ENCODE measurements at places on chromosomes 16 and 17.
A peak's percentile ranks its signal among the peaks of the same experiment; 100 is the strongest.

- DNase-seq, result no peak
Measured at GRCh38 chr17:48429638-48430586, at the start of gene SKAP1. SKAP1 (minus strand) TSS chr17:48430214.

- DNase-seq, result peak; percentile 56
Measured at GRCh38 chr16:424033-424622, 1.3 kb upstream of the RAB11FIP3 start.

- no peak for DNase-seq
Measured at GRCh38 chr17:514584-514983, 162.0 kb upstream of the RPH3AL start.

DNA sequence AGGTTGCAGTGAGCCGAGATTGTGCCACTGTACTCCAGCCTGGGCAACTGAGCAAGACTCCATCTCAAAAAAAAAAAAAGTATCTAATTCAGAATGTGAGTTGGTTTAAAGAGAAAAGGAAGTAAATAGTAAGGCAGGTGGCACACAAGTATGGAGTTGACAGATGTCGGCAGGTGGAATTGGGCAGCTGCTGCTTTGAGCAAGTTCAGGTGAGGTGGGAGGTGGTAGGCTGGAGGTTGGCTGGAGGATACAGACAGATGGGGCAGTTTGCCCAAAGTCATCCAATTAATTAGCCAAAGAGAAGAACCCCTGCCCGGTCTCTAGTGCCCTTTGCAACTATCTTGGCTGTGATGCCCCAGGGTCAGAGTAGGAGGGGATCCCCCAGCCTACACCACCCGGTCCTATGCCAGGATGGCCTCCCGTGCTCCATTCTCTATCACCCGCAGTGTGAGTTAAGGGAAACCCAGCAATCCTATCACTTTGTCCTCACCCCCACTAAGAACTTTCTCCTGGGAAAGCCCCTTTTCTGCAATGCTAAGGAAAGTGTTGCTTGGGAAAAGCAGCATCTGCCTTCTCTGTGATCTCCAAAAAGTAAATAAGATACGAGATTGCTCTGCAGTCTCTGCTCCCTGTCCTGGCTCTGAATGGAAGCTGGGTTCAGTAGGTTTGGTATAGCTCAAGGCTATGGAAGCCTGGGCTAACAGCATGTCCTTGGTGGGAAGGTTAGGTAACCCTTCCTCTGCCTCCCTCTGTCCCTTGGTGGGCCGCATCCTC is 32.2 kb downstream of the SLC12A3 start:
- no peak for DNase-seq

- DNase-seq, result no peak
Measured at GRCh38 chr16:27313422-27314160, at the start of gene IL4R. IL4R (plus strand) TSS chr16:27313974; CDS start chr16:27340204, 26,230 bp downstream.

DNA sequence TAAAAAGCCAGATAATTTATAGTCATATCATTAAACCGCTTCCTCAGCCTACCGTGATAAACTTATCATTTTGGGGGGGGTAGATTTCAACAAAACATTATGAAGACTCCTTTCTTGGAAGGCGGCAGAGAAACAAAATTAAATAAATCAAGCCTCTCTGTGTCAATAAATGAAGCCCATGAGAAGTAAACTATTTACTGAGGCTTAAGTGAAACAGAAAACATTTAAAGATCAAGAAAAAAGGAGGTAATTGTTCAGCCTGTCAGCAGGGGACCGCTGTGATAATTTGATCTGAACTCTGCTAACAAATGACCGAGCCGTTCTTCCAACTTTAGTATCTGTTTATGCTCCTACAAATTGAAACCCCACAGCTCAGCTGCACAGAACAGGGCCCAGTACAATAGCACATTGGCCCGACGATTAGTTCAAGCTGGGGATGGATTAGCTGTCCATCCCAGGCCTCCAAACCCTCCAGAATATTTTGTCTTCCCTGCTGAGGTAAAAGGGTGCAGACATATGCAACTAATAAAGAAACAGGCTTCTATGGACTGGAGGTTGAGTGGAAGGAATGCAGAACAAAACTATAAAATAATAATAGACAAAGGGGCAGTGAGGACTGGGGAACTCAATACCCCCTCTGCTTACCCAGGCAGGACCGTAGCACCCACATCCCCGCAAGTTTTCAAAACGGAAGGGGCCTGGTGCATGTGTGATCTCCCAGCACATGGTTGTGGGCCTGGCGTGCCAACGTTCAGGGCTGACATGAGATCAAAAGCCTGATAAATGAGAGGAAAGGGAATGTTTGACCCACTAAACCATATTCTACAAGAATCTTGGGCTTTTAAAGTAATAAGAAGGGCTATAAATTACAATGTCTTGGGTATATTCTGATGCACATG is 298.1 kb upstream of the IRX5 start:
- no peak for DNase-seq

GRCh38 chr17:44394833-44395232 is 5.4 kb upstream of the ITGA2B start:
- no peak for DNase-seq

GRCh38 chr16:5438591-5438990 is 341.0 kb upstream of the EEF2KMT start:
- DNase-seq, result no peak

DNA sequence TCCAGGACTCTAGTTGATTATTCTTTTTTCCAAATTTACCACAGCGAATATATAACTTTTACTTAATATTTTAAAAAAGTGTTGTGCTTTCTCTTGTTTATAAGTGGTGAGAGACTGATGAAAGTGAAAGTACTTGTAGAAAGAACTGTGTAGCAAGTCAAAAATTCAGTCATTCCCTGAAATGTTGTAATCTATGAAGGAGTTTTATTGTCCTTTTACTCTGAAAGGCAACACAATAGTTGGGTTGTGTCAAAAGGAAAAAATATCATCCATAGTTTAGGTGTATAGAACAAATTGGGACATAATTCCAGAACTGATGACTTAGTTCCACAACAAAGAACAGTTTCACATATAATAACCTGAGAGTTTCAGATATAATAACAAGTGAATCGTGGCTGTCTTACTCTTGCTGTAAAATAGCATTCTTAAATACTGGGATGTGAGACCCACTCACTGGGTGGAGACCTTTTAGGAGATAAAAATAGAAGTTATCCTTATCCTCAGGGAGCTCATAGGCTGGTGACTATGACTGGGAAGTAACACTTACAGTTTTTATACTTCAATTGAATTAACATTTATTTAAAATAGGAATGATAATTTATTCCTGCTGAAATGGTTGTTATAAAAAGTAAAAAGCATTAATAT is 20.6 kb downstream of the CYB5B start:
- peak; percentile 50 for DNase-seq
